IMR-90 (cell line): ENCODE measurements at places on chromosomes 3 and 15. TPM values are rescaled to one million over a fixed set of nuclear protein-coding genes. Genes with fewer than 3 reads are reported as not detected.

Gene CADPS
- not detected in 2 replicates for total RNA-seq

Gene CPNE4
- not detected in 2 replicates for total RNA-seq

Gene GPR149
- total RNA-seq = not detected in 2 replicates

Gene TUSC7
- total RNA-seq = not detected in 2 replicates

Gene SLC38A3
- 0.36 TPM in 1 of 2 replicates, not detected in the other for total RNA-seq

Gene ADAMTSL3
- total RNA-seq = under 0.01 TPM in 1 of 2 replicates, not detected in the other

Gene AGBL1
- total RNA-seq = not detected in 2 replicates

Gene SLC22A13
- under 0.01 TPM in 2 replicates for total RNA-seq

Gene C2CD4A
- not detected in 2 replicates for total RNA-seq

Gene SPINT1
- total RNA-seq = 0.56 and 0.90 TPM in 2 replicates

Gene GOLGA6L7
- total RNA-seq = not detected in 2 replicates

Gene TRMT10C
- total RNA-seq = 17.0 and 27.2 TPM in 2 replicates

Gene GJD2
- not detected in 2 replicates for total RNA-seq

Gene ESYT3
- under 0.01 TPM in 2 replicates for total RNA-seq

Gene SLC12A1
- not detected in 2 replicates for total RNA-seq

Gene MYZAP
- not detected in 2 replicates for total RNA-seq

Gene PRSS50
- total RNA-seq = not detected in 2 replicates

Gene USP50
- not detected in 2 replicates for total RNA-seq

Gene TIMP4
- 0.54 and 0.56 TPM in 2 replicates for total RNA-seq

Gene HIGD2B
- not detected in 2 replicates for total RNA-seq

Gene DUOXA1
- total RNA-seq = not detected in 2 replicates

Gene ZNF774
- total RNA-seq = 1.1 TPM in 2 replicates

Gene TPRG1
- 0.56 TPM in 1 of 2 replicates, not detected in the other for total RNA-seq

Gene ZNF385D
- total RNA-seq = 0.18 and 0.28 TPM in 2 replicates

Gene LRRN1
- under 0.01 and 0.18 TPM in 2 replicates for total RNA-seq

Gene FES
- total RNA-seq = 9.7 and 11.7 TPM in 2 replicates

Gene SAMD7
- total RNA-seq = not detected in 2 replicates

Gene PTX3
- 96.7 and 97.9 TPM in 2 replicates for total RNA-seq

Gene ACSBG1
- not detected in 2 replicates for total RNA-seq

Gene ZNF860
- total RNA-seq = 0.18 and 0.56 TPM in 2 replicates

Gene KNL1
- total RNA-seq = 25.1 and 32.5 TPM in 2 replicates

Gene SLC30A4
- total RNA-seq = 5.6 and 7.5 TPM in 2 replicates

Gene AAGAB
- total RNA-seq = 56.7 and 69.7 TPM in 2 replicates

Gene FILIP1L
- 19.9 and 21.1 TPM in 2 replicates for total RNA-seq

Gene SHC4
- total RNA-seq = 2.5 and 2.7 TPM in 2 replicates

Gene IL20RB
- total RNA-seq = 0.56 and 0.72 TPM in 2 replicates

Gene MESP1
- total RNA-seq = under 0.01 TPM in 1 of 2 replicates, not detected in the other

Gene ARHGEF26
- 2.0 and 3.1 TPM in 2 replicates for total RNA-seq

Gene CNTN6
- total RNA-seq = not detected in 2 replicates

Gene C3orf85
- total RNA-seq = not detected in 2 replicates

Gene CLDN1
- total RNA-seq = 4.7 and 7.2 TPM in 2 replicates

Gene CFAP20DC
- 1.6 and 2.8 TPM in 2 replicates for total RNA-seq

Gene PGBD4
- total RNA-seq = 1.3 and 1.9 TPM in 2 replicates

Gene GXYLT2
- 11.1 and 11.4 TPM in 2 replicates for total RNA-seq

Gene RAF1
- total RNA-seq = 128 and 151 TPM in 2 replicates

Gene CMSS1
- total RNA-seq = 13.6 and 18.1 TPM in 2 replicates

Gene C3orf80
- not detected in 2 replicates for total RNA-seq

Gene GABRB3
- 0.54 and 0.56 TPM in 2 replicates for total RNA-seq

Gene DNAJC17
- total RNA-seq = 58.3 and 107 TPM in 2 replicates

Gene LRTM1
- not detected in 2 replicates for total RNA-seq

Gene AQR
- total RNA-seq = 29.6 and 33.6 TPM in 2 replicates

Gene PCOLCE2
- 0.54 and 0.56 TPM in 2 replicates for total RNA-seq

Gene ELL3
- total RNA-seq = 1.6 and 1.7 TPM in 2 replicates

Gene TGFBR2
- total RNA-seq = 87.5 and 89.7 TPM in 2 replicates

Gene GOLGA6L1
- not detected in 2 replicates for total RNA-seq

Gene UBE2E2
- 18.6 and 18.9 TPM in 2 replicates for total RNA-seq

Gene RASL12
- under 0.01 and 0.18 TPM in 2 replicates for total RNA-seq

Gene ARNT2
- 14.7 and 19.0 TPM in 2 replicates for total RNA-seq

Gene FOXL2NB
- total RNA-seq = under 0.01 TPM in 1 of 2 replicates, not detected in the other
